ENCODE measurements at places on chromosomes 7 and 10. TPM values are rescaled to one million over a fixed set of nuclear protein-coding genes. Genes with fewer than 3 reads are reported as not detected.

- peak overlapping the region; percentile 9 for H3K4me3 ChIP-seq
- H3K36me3 ChIP-seq, result no peaks in the 10 kb centered on the region
- no peak overlapping the region for H3K27ac ChIP-seq
Observed at GRCh38 chr10:14153570-14154055, 177.1 kb downstream of the FRMD4A start.

DNA sequence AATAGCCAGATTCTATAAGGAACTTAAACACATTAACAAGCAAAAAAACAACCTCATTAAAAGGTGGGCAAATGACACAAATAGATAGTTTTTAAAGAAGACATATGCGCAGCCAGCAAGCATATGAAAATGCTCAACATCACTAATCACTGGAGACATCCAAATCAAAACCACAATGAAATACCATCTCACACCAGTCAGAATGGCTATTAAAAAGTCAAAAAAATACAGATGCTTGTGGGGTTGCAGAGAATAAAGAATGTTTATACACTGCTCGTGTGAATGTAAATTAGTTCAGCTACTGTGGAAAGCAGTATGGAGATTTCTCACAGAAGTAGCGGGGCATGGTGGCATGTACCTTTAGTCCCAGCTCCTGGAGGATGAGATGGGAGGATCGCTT is 164.0 kb downstream of the CHRM2 start:
- H3K27ac ChIP-seq, result no peak overlapping the region
- DNase-seq, result no peak
- no peaks in the 10 kb centered on the region for H3K36me3 ChIP-seq
- no peaks in the 10 kb centered on the region for H3K4me1 ChIP-seq

DNA sequence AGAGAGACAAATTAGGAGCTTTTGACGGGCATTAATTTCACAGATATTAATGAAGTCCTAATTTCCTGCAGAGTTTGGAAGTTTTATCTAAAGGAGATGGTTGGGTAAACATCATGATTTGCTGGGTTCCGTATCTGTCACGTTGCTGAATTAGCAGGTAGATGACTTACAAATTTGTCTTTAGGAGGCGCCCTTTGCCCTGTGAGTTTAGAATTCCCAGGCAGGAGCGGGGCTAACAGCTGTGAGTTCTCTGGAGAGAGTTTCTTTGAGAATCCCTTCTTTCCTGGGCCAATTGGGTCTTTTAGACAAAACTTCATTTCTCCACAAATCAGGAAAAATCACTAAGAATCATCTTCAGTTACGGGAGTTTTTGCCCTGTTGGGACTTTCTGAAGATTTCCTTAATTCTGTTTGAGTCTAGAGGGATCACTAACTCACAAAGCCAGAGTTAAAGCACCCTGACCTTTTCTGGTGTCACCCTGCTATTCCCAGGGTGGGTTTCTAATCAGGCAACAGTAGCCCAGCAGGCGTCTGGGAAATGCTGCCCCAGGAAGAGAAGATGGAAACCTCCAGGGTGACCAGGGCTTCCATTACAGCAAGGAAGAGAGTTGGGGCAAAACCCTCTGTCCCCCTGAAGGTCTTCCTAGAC is 63.7 kb downstream of the PRKCQ start:
- peak; percentile 79 for DNase-seq
- no peak overlapping the region for H3K27ac ChIP-seq
- H3K4me1 ChIP-seq, result no peaks in the 10 kb centered on the region

- DNase-seq, result no peak
- H3K4me1 ChIP-seq, result no peaks in the 10 kb centered on the region
- no peaks in the 10 kb centered on the region for H3K27me3 ChIP-seq
- H3K27ac ChIP-seq, result no peak overlapping the region
- no peak overlapping the region for H3K4me3 ChIP-seq
Observed at GRCh38 chr10:126663880-126664279, 6.6 kb downstream of the C10orf90 start.

DNA sequence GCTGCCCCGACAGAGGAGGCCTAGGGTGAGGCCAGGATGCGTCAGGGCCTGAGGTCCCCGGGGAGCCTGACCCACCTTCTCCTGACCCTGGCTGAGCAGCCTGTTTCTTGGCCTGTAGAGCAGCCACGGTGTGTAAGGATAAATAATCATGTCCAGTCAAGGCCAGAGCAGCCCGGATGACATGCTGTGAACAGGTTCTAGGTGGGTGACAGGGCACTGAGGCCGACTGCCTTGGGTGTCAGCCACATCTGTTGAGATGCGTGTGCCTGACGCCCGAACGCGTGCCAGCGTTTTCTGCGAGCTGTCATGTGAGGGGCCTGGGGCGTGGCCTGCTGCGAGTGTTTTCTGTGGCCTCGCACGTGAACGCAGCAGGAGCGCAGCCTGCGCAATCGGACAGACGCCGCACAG is 118.3 kb downstream of the FAM53B start:
- H3K27me3 ChIP-seq, result no peaks in the 10 kb centered on the region
- H3K36me3 ChIP-seq, result peaks cover 15% of the 10 kb centered on the region
- DNase-seq, result no peak
- H3K27ac ChIP-seq, result no peak overlapping the region

DNA sequence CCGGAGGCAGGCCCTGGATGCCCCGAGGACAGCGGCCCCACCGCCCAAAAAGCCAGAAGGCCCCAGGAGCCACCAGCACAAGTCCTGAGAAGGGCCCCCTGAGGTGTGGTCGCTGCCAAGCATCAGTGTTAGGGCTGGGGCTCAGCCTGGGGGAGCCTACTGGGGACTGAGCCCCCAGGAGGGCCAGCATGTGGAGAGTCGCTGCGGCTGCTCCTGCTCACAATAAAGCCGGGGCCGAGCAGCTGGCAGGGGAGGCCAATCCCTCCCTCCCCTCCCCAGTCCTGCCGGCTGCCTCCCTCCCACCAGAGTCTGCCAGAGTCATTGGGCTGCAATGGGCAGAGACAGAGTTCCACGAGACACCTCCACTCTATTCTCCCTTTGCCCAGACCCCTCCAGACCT is 3.1 kb upstream of the ASIC3 start:
- H3K4me1 ChIP-seq, result peaks cover 9% of the 10 kb centered on the region
- no peak for DNase-seq
- no peaks in the 10 kb centered on the region for H3K27me3 ChIP-seq
- no peak overlapping the region for H3K4me3 ChIP-seq
- no peak overlapping the region for H3K27ac ChIP-seq
- H3K36me3 ChIP-seq, result peaks cover 57% of the 10 kb centered on the region

- H3K36me3 ChIP-seq, result no peaks in the 10 kb centered on the region
- no peak overlapping the region for H3K4me3 ChIP-seq
- H3K4me1 ChIP-seq, result no peaks in the 10 kb centered on the region
- no peak for DNase-seq
- no peaks in the 10 kb centered on the region for H3K27me3 ChIP-seq
Observed at GRCh38 chr7:22487978-22488642, 11.9 kb downstream of the STEAP1B start.

GRCh38 chr10:133004478-133004877 is 62.1 kb upstream of the CFAP46 start:
- no peaks in the 10 kb centered on the region for H3K36me3 ChIP-seq
- no peaks in the 10 kb centered on the region for H3K27me3 ChIP-seq
- DNase-seq, result no peak
- no peak overlapping the region for H3K4me3 ChIP-seq
- no peak overlapping the region for H3K27ac ChIP-seq

DNA sequence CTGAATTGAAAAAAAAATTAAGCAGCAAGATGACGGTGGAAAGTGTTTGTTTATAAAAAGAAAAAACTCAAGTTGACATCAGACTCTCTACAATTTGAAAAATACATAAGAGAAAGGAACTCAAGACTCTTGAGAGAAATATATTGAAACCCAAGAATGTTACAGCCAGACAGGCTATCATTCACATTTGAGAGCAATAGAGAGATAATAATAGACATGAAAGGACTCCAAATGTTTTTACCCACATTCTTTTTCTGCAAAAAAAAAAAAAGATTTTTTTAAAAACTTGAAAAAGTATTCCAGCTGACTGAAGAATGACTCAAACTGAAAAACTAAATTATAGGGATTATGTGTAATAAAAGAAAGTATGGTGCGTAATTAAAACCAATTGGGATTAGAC is 532.4 kb downstream of the INHBA start:
- no peaks in the 10 kb centered on the region for H3K27me3 ChIP-seq
- H3K36me3 ChIP-seq, result no peaks in the 10 kb centered on the region
- H3K4me1 ChIP-seq, result no peaks in the 10 kb centered on the region
- no peak for DNase-seq
- H3K4me3 ChIP-seq, result no peak overlapping the region

GRCh38 chr7:5424749-5425506 is 1.3 kb upstream of the TNRC18 start:
- H3K36me3 ChIP-seq, result no peaks in the 10 kb centered on the region
- peak overlapping the region; percentile 93 for H3K4me3 ChIP-seq
- peak overlapping the region; percentile 100 for H3K27ac ChIP-seq
- no peaks in the 10 kb centered on the region for H3K27me3 ChIP-seq
- no peak for DNase-seq

GRCh38 chr7:2825559-2826227 is 18.4 kb downstream of the GNA12 start:
- no peaks in the 10 kb centered on the region for H3K27me3 ChIP-seq
- no peak for DNase-seq
- H3K4me3 ChIP-seq, result no peak overlapping the region
- H3K27ac ChIP-seq, result no peak overlapping the region
- H3K36me3 ChIP-seq, result no peaks in the 10 kb centered on the region

- no peak overlapping the region for H3K27ac ChIP-seq
- H3K4me1 ChIP-seq, result no peaks in the 10 kb centered on the region
- no peaks in the 10 kb centered on the region for H3K27me3 ChIP-seq
- no peak for DNase-seq
- no peak overlapping the region for H3K4me3 ChIP-seq
Observed at GRCh38 chr7:103766660-103767059, 222.8 kb downstream of the RELN start.

The NEBL gene
- 2.1 TPM for total RNA-seq

The PTPRZ1 gene
- total RNA-seq, result 10.3 TPM

The FBXO24 gene
- 0.83 TPM for total RNA-seq

The TAS2R3 gene
- not detected for total RNA-seq

The UPF2 gene
- total RNA-seq, result 28.1 TPM

The PPIA gene
- total RNA-seq, result 1,223 TPM

The GIMAP5 gene
- 28.2 TPM for total RNA-seq

The FAM25G gene
- total RNA-seq, result not detected

The DDC gene
- not detected for total RNA-seq

The VSTM4 gene
- total RNA-seq, result 11.8 TPM

The GPER1 gene
- total RNA-seq, result 10.0 TPM

The EBF3 gene
- 2.9 TPM for total RNA-seq

The KIF11 gene
- total RNA-seq, result 0.80 TPM

The METTL2B gene
- total RNA-seq, result 19.9 TPM

Measured in esophagus muscularis mucosa (tissue), 4 donors.